HS-5 (cell line): ENCODE measurements at places on chromosomes 3 and 15.

GRCh38 chr3:188358787-188359493 is 205.0 kb downstream of the LPP start:
- no peak for DNase-seq

GRCh38 chr15:88912500-88912921 is 668 bp downstream of the MFGE8 start:
- DNase-seq, result no peak

GRCh38 chr3:57006949-57007419 is 53.5 kb upstream of the SPATA12 start:
- peak; percentile 28 for DNase-seq

GRCh38 chr3:128113817-128114794 is 9.5 kb downstream of the RUVBL1 start:
- DNase-seq, result no peak

DNA sequence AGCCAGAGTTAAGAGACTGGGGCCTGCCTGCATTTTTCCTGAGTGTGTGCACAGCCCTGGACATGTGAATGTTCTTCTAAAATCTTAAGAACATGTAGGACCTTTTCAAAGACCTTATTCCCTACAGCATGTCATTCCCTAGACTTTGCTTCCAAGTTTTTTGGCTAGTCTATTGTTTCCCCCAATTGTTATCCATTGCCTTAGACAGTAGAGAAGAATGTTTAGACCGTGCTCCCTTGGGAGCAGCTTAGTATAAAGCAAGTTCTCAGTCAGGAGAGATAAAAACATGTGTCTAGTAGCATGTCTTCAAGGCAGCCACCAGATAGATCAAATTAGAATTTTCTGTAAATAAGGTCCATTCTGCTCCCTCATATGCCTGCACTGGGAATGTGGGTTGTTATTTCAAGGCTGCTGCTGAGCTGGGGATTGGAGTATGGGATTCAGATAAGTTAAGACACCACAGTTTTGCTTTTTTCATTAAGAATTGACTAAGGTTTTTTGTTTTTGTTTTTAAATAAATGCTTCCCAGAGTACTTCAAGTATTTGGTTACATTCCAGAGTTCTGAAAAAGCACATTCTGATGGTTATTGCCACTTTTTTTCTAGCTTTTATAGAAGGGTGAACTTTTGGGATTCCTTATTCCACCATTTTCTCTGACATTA is 246.7 kb downstream of the RORA start:
- DNase-seq, result no peak

DNA sequence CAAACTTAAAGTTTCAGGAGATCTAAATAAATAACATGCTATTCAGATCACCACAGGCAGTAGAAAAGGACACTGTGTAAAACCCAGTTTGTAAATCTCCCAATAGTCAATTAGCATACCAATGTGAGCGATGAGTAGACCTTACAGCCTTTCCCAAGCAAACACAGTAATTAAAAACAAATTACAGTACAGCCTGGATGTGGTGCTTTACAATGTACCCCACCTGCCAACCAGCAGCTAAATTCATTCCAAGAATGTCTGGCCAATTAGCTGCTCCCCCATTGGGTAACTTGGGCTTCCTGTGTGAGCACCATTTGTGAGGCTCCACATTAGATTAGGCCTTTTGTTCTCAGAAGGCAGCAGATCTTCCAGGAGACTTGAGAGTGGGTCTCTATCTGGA is 635.0 kb downstream of the TBL1XR1 start:
- no peak for DNase-seq

- DNase-seq, result no peak
These were observed 70.1 kb upstream of the MEF2A start for GRCh38 chr15:99495430-99496301.

GRCh38 chr15:33720952-33721351 is 247.3 kb upstream of the CHRM5 start:
- no peak for DNase-seq

GRCh38 chr15:31361764-31362515 is 35.3 kb downstream of the KLF13 start:
- no peak for DNase-seq

DNA sequence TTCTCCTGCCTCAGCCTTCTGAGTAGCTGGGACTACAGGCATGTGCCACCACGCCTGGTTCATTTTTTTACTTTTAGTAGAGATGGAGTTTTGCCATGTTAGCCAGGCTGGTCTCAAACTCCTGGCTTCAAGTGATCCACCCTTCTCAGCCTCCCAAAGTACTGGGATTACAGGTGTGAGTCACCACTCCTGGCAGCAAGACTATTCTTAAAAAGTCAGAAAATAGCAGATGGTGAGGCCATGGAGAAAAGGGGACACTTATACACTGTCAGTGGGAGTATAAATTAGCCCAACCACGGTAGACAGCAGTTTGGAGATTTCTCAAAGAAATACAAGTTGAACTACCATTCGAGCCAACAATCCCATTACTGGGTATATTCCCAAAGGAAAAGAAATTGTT is 603.3 kb upstream of the TBL1XR1 start:
- no peak for DNase-seq

DNA sequence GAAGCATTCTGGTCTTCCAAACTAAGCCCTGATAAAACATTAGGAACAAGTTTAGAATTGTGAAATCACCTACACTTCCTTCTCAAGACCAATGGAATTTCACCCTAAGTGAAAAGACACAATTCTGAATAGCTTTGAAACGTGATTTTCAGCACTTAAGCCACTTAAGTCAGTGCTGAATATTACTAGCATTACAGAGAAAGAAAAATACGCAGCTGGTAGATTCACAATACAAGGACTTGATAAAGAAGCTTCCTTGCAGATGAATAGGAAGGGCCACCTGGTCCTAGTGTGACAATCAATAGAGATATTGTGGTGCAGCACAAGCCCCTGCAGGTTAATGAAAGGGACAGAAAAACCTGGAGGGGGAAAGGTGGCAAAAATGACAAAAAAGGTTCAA is 353.1 kb upstream of the ALCAM start:
- no peak for DNase-seq

GRCh38 chr3:186997061-186997460 is 66.7 kb downstream of the ST6GAL1 start:
- DNase-seq, result no peak

GRCh38 chr3:123331651-123332050 is 117.2 kb downstream of the ADCY5 start:
- DNase-seq, result no peak

- DNase-seq, result no peak
These were observed 155.2 kb upstream of the EOMES start for GRCh38 chr3:27877061-27878013.

- DNase-seq, result peak; percentile 49
These were observed 218.5 kb upstream of the PRICKLE2 start for GRCh38 chr3:64443546-64444381.

DNA sequence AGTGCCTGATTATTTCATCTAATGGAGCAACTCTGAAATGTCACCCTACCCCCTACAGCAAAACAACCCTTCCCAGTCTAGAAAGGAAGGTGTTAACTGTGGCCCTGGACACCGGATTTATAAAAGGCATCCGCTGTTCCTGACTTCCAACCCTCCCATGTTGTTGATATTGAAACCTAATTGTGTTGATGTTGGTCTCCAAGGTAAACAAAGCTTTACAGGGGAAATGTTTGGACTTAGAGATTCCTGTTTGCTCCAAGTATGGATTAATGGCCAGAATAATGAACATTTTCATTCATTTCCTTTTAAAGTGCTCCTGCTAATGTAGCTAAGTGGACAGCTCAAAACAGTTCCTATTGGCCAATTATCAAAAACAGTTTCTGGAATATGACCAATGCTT is 19.4 kb upstream of the LMCD1 start:
- no peak for DNase-seq

DNA sequence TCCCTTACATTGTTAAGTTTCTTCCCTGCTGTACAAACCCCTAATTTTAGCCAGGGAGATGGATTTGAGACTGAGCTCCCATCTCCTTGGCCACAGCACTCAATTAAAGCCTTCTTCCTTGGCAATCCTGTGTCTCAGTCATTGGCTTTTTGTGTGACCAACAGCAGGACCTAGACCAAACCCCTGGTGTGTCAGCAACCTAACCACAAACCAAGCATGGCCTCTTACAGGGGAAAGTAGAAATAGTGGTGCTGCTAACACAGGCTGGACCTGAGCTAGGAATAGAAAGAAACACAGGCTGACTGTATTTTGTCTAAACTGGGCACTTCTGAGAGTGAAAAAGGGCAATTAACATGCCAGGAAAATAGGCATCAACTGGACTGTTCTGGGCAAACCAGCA is 37.9 kb downstream of the PPCDC start:
- DNase-seq, result no peak

DNA sequence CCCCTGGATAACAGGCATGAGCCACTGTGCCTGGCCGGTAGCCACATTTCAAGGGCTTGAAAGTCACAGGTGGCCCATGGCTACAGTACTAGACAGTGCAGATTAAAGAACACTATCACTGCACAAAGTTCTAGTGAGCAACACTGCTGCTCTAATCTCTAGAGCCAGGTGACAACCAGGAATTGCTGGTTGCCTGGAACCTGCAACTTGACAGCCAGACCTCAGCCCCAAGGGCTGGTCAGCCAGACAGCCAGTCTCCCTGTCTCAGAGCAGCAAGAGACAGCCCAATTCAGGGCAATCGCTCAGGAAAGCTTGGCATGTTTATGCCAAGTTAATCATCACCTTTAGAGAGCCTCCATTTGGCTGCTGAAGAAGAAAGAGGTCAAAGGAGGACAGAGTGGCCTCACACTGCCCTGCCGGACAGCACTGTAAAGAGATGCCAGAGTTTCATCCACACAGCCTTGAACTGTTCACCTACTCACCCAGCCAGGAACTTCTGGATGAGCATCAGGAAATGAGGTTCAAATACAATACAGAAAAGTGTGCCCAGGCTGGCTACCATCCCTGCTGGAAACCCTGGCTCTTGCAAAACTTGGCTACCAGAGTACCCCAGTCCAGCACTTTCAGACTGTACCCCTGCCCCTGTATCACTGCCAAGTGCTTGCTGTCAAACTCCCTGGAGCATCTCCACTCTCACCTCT is 6.0 kb downstream of the CCDC12 start:
- DNase-seq, result no peak

DNA sequence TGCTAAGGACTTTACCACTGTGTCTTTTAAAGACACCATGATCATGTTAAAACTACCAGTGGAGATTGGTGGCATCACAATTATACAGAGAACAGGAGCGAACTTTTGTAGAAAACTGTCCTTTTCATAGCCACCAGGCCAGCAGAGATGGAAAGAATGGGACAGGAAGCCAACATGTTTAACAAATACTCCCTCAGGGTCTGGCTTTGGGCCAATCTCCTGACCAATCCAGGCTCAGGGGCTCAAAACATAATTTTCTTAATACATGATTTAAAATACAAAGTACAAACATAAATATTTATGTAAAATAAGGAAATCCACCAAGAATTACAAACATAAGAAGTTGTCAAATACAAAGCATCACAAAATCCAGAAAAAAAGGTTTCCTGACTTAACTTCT is 266.0 kb downstream of the VPS13C start:
- no peak for DNase-seq

GRCh38 chr15:40445421-40445922 is 4.7 kb downstream of the BAHD1 start:
- no peak for DNase-seq

DNA sequence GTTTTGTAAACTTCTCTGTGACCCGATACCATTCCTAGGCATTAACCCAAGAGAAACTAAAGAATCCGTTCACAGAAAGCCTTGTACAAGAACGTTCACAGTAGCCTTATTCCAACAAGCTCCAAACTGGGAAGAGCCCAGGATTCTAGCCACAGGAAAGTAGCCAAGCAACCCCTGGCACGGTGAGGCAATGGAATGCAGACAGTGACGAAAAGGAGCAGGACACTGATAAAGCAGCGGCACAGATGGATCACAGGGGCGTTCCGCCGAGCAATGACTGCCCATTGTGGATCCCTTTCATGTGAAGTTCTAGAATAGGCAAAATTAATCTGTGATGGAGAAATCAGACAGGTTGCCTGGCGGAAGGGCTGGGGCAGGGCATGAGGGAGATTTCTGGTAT is 198.7 kb upstream of the CHRNA7 start:
- DNase-seq, result no peak

- no peak for DNase-seq
These were observed 11.3 kb downstream of the SHQ1 start for GRCh38 chr3:72836923-72837322.

- DNase-seq, result no peak
These were observed 163.4 kb downstream of the KLF13 start for GRCh38 chr15:31489801-31490646.

- no peak for DNase-seq
These were observed 791.2 kb downstream of the GBE1 start for GRCh38 chr3:80970292-80970691.

DNA sequence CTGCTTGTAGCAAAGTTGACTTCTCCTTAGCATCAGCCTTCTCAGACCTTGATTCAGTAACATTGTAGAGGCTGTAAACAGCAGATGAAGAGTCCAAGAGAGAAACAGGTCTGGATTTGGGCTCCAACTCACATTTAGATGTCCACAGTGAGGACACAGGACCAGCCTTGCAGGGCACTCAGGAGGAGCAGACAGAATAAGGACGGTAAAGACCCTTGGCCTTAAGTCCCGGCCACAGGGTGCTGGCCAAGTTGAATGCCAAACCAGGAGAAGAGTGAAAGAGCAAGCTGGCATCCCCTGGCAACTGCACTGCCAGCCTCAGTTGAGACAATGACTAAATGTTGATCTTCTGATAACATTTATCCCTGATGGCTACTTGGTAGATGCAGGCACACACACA is 136.3 kb downstream of the LRRK1 start:
- no peak for DNase-seq

- DNase-seq, result no peak
These were observed 52.4 kb downstream of the KLHL25 start for GRCh38 chr15:85742186-85742821.

GRCh38 chr3:35305406-35305805 is 333.9 kb upstream of the ARPP21 start:
- no peak for DNase-seq

DNA sequence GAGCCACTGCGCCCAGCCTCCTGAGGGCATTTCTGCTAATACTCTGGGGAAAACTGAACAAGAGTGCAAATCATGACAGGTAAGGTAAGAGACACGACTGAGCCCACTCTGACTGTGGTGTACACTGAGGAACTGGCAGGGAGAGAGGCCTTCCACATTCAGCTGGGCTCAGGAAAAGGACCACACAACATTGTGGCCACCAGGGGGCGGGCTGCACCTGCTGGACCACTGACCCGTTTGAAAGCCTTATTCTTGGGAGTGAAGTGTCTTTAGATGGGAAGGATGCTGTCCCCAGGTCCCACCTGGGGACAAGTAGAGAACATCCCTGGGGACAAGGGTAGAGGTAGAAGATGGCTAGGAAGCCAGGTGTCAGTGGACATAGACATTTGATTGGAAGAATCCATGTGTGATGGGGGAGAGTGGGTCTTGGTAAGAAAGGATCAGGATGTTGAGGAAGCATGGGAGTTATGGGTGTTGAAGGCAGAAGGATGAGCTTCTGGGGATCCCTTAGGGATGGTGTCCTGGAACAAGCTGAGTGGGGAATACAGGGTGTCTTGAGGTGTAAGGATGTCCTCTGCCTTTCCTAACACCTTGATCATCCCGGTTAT is 6.2 kb upstream of the CTDSPL start:
- DNase-seq, result no peak
